Effector CD8-positive, alpha-beta T cell (primary cell): ENCODE measurements at places on chromosomes 12 and 14.
A peak's percentile ranks its signal among the peaks of the same experiment; 100 is the strongest.

DNA sequence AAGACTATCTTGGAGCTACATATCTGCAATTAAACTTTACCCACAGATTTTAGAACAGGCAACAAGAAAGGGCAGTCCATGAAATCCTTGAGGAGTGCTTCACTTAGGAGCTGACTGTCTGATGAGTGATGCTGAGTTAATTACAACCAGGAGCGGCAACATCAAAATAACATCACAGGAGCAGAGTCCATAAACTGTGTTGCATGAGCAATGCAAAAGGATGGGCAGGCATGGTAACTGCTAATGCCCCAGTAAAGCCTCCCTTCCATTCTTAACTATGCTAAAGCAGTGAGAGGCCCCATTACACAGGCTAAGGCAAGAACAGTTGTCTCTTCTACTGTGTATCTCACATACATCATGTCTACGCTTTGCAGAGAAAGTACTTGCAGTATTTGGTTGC lies 156.6 kb downstream of the PAX9 start:
- DNase-seq: no peak

GRCh38 chr12:132363661-132364347 lies 34.4 kb upstream of the GALNT9 start:
- no peak for DNase-seq

GRCh38 chr12:53750812-53751335 lies 905 bp downstream of the CISTR start:
- no peak for DNase-seq

- no peak for DNase-seq
These were observed 10.7 kb downstream of the DYRK2 start for GRCh38 chr12:67659292-67659691.

DNA sequence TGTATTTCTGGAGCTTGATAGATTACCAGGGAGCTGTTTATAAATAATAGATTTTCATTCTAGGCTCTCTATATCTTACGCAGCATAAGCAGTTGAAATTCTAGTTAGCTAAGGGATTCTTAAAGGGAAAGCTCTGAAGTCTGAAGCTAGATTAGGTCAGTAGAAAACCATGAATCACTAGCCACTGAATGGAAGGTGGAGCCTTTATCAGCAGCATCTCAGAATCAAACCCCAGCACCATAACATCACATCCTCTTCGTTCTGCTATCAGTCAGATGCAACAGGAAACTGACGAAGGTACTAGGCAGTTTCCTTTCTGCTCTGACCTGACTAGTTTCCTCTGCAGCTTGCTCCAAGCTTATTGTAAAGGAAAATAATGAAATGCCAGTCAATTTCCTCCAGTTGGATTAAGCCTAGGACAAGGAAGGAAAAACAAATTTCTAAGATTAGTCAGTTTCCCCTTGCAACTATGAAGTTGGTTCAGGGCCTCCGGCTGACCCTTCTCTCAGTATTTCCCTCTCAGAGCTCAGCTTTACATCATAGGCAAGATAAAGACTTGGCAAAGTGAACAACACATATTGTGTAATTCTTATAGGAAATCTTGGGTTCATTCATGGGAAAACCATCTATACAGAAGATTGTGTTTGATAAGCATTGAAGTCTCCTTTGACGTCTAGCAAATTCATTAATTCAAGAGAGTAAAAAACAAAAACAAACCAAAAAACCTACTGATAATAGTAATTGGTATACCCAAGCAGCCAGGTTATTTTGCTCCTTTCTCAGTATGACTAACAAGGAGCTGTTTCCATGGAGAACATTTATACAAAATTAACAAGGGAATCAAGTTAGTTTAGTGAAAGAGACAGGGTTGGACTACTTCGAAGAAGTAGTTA lies 43.4 kb upstream of the CFAP54 start:
- DNase-seq: peak; percentile 7

- DNase-seq: no peak
These were observed 41.4 kb upstream of the FGF6 start for GRCh38 chr12:4486980-4487379.

DNA sequence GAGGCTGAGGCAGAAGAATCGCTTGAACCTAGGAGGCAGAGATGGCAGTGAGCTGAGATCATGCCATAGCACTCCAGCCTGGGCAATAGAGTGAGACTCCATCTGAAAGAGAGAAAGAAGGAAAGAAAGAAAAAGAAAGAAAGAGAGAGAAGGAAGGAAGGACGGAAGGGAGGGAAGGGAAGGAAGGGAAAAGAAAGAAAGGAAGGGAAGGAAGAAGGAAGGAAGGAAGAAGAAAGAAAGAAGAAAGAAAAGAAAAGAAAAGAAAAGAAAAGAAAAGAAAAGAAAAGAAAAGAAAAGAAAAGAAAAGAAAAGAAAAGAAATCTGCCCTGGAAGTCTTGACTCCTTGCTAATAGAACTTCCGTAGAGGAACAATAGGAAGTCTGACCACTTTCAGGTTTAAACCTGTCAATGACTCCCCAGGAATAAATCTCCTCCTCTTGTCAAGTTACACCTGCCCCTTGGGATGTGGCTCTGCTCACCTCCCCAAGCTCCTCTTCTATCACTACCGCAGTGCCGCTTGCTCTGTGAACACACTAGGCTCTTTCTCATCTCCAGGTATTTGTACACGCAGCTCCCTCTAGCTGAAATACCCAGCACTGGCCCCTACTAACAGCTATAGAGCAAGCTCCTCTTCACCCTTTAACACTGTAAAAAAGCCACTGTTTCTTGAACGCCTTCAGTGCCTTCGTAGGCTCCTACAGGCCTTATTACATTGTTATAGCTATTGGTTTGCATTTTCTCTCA lies 773.1 kb upstream of the TBX3 start:
- no peak for DNase-seq

DNA sequence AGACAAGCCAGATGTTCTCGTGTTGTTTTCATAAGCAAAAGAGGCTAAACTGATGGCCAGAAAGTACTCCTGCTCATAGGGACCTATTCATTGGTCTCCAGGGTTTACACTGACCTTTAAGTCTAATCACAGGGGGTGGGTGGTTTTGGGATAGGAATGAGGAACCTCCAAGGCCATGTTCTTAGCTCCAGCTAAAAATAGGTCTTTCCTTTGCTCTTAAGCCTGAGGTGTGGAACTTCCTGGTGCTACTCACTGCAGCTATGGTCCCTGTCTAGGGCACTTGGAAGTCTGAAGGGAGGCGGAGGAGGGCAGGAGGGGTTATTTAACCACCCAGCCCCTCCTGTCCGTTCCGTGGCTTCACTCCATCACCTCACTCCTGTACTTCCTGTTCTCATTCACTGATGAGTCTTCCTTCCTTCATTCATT lies 18.6 kb downstream of the GPRC5A start:
- DNase-seq: no peak

DNA sequence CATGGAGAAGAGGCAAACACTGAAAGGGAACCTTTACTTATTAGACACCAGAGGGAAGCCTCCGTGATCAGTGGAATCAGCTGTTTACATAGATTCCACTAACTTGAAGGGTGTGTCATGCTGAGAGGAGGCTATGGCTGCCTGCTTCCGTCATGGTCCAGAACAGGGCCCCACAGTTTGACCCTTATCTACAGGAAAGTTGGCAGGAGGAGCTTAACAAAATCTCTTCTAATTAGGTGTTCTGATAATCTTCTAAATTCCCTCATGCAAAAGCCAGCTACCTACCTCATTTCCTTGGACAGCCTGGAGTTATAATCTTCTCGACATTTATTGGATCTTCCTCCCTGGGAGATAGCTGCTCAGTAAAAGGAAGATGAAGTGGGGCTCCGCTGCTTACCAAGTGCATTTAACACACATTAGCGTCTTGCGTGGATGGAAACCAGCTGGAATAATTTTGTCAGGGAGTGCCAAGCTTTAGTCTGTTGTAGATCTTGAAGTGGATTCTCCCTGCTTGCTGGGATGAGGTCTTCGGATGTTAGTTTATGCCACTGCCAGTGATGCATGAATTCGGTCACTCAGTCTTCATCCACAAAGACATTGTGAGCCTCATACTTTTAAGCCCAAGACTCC lies 171.0 kb downstream of the PAH start:
- no peak for DNase-seq

DNA sequence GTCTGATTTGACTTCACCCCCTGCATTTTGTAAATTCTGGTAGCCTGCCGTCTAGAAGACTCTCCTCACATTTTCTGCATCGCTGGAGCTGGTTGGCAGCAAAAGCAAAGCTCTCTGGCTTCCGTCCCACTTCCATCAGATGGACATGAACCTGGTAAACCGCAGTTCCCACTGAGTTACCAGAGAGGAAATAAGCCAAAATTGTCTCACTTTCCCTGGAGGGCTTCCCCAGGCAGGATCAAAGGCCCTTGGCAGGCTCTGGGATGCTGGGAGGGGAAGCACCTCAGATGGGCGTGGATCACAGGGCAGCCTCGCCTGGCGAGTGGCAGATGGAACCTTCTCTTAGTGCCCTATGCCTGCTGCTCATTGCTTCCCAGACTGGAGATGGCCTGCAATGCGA lies 243.5 kb downstream of the TMEM132C start:
- no peak for DNase-seq

DNA sequence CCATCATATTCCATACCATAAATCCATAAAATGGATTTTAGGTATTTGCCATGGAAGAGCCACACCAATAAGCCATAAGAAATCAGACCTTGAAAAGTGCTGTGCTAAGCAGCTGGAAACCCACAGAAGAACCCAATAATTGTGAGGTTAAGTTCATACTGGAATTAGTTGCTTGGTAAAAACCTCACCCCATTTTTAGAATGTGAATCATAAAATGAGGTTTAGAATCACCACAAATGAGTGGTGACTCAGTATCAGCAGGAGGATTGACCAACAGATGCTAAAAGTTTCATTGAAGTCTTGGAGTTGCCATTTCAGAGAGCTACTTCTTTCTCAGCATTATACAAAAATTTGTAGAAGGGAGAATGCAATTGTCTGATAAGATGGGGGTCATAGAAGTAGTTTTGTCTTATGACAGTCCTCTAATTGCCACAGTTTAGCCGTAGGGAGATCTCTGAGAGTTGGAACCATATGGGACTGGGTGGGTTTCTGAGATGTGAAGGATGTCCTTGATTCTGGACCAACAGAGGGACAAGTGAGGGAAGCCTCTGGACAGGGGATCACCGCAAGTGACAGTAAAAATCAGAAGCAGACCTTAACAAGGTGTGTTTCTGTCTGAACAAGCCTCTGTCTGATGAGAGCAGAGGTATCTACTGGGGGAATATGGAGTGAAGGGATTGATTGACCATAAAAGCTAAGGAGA lies 1.4 kb upstream of the STON2 start:
- DNase-seq: no peak

- DNase-seq: no peak
These were observed 126.7 kb upstream of the AEBP2 start for GRCh38 chr12:19312637-19313036.

DNA sequence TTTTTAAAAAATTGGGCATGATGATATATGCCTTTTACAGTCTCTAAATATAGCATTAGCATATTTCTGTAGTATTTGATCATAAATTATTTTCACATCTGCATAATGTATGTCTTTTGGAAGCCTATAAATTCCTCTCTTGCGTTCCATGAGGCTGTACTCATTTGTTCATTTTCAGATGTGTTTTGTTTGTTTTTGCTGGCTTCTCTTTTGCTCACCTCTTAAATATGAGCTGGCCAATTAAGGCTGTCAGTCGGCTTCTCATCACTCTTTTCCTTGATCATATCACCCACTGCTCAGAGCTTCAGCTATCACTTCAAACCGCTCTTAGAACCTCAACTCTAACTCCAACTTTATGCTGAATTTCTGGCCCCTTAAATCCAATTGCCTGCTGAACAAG lies 6.6 kb downstream of the TMEM263 start:
- no peak for DNase-seq

- no peak for DNase-seq
These were observed 291.2 kb downstream of the ZFP36L1 start for GRCh38 chr14:68501614-68502052.

GRCh38 chr14:93950948-93951634 lies 23.9 kb downstream of the FAM181A start:
- no peak for DNase-seq

DNA sequence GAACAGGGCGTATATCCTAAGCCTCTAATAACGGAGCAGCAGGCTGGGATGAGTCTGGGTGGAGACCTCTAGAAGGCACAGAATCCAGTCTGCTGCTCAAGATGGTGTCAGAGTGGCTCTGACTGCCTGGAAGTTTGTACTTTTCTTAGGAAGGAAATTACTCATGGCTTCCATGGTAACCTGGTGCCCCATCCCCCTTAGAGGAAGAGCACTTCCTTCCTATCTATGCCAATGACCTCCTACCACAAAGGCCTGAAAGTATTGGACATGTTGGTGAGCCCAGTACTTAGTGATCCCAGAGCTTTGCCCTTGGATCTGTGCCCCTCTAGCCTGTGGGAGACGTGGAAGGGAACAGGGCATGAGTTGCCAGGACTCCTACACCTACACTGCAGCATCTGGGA lies 1.5 kb downstream of the BATF start:
- no peak for DNase-seq

DNA sequence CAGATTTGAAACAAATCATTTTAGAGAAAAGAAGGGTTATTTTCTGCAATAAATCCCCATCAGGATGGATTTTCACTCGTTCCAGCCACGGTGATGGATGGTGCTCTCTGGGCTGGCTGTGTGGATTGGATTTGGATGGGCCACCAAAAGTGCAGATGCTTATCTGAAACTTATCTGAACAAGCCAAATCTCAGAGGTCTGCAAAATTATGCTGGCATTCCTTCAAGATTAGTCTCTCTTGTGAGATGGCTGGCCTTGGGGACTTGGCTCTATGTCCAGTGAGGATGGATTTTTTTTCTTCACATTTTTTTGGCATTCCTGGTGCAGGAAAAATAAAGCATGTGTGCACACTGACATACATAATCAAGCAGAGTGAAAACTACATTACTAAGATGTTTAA lies 341.9 kb downstream of the GXYLT1 start:
- DNase-seq: no peak

DNA sequence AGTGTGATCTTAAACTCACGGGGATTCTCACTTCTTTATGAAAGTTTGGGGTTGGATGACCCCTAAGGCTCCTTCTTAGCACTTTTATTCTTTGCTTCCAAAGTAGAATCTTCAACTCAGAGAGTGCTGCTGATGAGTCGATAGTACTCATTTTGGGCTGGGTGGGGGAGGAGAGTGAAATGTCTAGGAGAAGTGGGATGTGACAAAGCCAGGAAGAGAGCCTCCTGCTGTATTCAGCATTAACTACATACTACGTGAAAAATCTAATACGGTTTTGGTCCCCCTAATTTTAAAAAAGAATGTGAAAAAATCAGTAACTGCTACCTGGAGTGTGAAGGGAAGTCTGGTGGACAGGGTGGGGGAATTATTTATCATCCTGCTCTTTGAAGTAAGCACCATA lies 148.3 kb downstream of the SAMD4A start:
- no peak for DNase-seq
